ENCODE measurements at places on chromosomes 5 and 9.
A peak's percentile ranks its signal among the peaks of the same experiment; 100 is the strongest.

DNA sequence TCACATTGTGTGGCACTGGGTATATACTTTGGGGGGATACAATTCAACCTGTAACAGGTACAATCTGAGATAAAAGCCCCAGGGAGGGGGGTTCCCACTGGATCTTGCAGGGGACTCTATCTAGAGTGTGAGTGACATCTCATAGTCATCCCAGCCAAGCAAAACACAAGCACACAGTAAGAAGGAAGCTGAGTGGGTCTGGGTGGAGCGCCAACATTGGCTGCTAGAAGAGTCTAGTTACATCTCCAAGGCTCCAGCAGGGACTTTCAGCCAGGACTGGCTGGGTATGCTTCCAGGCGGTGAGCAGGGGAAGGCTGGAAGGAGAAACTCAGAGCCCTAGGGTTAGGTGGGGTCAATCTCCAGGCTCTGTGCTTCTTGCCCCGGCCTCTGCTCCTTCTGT is 53.0 kb downstream of the IL31RA start:
- no peak for DNase-seq

DNA sequence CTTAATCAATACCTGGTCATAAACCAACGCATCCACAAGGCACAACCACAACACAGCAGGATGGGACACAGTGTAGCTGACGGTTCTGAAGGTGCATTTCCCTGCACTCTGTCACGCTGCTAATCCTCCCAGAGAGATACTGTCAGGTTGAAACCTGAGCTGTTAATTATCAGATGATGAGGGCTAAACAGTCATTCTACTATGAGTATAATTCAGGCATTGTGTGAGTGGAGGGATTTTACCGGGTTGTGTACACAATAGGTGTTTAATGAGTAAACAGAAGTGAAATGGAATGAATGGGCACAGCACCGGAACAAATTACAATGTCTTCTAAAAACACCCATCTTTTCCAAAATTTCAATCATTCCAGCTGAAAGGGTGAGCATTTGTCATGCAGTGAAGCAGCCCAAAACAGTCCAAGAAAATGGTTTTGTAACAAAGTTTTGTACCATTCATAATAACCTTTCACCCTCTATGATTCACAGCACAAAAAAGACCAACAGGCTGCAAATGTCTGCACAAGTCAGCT is 71.5 kb downstream of the ABCA1 start:
- no peak for DNase-seq

- DNase-seq = no peak
Measured at GRCh38 chr5:31131381-31131891, 62.0 kb upstream of the CDH6 start.

DNA sequence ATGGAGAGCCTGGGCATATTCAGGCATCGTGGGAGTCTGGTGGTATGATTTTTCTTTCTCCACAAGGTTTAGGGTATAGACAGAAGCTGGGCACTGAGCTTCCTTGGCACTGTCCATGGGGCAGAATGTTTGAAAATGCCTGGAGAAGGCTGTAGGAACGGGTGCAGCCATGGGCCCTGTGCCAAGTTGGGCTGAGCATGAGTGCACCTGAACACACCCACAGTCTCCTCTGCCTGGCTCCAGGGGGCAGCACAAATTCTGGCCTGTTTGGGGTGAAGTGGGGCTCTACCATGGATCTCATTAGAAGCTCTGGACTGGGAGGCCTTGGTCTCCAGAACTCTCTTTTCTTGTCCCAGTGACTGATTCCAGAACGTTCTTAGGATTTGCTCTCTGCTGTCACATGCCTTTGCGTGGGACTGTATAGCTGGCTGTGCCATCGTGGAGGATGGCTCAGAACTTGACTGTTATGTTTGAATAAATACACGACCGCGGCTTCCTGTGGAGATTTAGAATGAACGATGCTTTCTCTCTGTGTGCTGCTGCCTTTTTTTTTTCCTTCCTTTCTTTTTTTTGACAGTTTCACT is 229.8 kb downstream of the FANCC start:
- DNase-seq = peak; percentile 37

DNA sequence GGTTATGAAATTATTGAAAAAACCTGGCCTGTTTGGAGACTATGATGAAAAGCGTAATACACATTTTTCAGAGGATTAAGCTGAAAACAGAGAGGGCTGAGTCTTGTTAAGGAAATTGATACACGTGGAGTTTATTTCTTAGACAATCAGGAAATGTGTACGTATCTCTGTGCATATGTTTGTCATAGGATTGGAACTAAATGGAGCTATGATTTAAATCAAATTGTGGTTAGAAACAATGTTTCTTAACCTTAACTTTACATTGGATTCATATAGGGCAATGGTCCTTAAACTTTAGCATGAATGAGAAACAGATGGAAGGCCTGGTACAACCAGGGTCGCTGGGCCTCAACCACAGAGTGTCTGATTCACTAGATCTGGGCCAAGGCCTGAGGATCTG is 451.6 kb downstream of the CDH18 start:
- no peak for DNase-seq

DNA sequence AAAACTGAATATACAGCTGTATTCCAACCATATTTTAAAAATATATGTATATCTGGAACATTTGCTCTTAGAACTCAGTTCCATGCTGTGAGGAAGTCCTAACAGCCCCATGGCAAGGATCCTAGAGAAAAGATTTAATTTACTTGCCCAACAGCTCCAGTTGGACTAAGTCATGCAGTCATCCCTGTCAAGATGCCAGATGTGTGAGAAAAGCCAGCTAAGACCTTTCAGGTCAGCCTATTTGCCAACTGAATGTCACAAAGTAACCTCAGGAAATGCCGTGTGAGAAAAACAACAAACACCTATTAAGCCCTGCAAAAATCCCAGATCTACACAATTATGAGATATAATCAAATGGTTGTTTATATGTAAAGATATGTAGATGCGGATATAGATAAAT is 416.3 kb downstream of the NR2F1-AS1 start:
- DNase-seq = no peak

DNA sequence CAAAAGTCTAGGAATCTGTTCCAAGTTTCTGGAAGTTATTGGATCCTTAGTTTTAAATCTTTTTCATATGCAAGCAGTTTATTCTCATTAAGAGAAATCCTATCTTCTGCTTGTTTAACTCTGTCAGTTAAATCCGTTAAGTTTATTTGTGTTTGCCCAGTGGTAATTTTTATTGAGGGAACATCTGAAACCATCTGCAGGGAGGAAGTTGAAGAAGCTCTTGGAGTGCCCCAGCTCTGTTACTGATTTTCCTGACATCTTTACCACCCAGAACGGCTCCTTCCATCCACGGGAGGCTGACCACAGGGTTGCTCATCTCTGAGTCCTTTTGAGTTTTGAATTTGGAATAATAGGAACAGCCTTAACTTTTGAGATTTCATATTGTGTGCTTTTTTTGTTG is 99.9 kb upstream of the ZNF618 start:
- DNase-seq = no peak

DNA sequence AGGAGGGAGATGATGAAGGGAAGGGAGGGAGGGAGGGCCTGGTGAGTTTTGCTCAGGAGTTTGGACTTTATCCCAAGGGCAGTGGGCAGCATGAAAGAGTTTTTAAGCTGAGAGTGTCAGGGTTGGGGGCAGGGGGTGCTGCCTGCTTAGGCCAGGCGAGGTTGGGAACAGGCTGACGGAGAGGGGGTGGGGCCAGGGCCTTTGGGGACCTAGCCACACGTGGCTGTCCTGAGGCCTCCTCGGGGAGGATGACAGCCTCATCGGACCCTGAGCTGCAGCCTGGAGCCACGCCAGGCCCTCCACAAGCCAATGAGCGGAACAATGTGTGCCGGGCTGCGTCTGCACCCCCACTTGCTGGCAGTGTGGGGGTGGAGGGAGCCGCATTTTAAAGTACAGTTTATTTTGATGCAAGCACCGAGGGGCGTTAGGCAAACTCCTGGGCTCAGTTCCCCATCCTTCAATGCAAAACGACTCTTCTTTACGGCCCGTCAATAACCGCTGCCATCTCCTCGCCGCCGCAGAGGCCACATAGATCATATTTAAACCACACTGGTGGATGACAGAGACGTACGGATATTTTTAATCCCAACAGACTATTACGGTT is 5.3 kb upstream of the RXRA start:
- DNase-seq = no peak

- DNase-seq = no peak
Measured at GRCh38 chr9:7653262-7653661, 146.3 kb downstream of the DMAC1 start.

GRCh38 chr5:173302546-173303155 is 25.6 kb downstream of the STC2 start:
- DNase-seq = no peak

- no peak for DNase-seq
Measured at GRCh38 chr9:94178927-94179326, 80.2 kb upstream of the ZNF169 start.

DNA sequence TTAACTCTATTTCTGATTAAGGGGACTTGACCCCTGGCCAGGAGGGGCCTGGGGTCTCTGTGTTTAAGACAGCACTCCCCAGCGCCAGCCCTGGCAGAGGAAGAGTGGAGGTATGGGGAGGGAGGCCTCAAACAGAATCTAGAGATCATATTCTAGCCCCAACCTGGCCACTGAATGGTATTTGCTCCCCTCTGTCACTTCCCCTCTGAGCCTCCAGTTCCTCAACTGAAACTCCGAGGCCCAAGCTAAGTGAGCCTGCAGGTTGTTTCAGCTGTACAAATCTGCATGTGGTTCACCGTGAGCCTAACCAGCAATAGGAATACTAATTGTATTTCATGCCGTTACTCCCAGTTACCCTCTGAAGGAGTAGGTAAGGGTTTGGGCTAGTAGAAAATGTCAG is 36.0 kb downstream of the ANP32B start:
- DNase-seq = no peak

DNA sequence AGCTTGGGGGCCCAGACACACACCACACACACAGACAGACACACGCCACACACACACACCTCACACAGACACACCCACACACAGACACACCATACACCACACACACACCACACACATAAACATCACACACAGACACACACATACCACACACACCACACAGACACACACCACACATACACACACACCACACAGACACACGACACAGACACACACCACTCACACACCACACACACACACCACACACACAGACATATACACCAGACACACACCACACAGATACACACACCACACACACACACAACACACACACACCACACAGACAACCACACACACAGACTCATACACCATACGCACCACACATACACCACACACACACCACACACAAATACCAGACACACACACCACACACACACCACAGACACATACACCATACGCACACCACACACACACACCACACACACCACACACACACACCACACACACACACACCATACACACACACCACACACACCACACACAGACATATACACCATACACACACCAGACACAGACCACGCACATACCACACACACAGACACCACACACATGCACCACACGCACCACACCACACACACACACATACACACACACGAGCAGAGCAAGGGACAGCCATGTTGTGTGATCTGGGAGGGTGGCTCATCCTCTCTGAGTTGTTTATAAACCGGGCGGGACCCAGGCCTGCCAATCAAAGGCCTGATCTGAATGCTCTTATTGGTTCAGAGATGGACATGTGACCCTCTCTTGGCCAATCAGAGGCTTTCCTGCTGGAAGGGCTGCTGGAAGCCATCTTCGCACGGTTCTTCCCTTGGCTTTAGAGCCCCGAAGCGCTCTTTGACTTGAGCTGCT is 148.3 kb downstream of the GAPVD1 start:
- peak; percentile 68 for DNase-seq

- no peak for DNase-seq
Measured at GRCh38 chr5:168286386-168286785, 5.1 kb upstream of the WWC1 start.

GRCh38 chr5:119801570-119801969 is 172.2 kb downstream of the FAM170A start:
- DNase-seq = no peak

DNA sequence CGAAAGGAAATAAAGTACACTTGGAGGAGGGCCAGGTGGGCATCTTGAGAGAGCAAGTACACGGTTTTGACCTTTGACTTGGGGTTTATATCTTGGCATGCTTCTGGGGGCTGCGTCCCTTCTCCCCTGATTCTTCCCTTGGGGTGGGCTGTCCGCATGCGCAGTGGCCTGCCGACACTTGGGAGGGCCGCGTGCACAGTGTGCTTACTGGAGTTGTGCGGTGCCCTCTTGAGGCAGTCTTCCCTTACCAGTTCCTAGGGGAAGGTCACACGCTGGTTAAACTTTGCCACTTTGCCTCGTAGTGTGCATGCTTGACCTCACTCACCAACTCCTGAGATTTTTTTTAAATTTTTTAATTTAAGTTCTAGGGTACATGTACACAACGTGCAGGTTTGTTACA is 4.3 kb upstream of the CLPTM1L start:
- no peak for DNase-seq

DNA sequence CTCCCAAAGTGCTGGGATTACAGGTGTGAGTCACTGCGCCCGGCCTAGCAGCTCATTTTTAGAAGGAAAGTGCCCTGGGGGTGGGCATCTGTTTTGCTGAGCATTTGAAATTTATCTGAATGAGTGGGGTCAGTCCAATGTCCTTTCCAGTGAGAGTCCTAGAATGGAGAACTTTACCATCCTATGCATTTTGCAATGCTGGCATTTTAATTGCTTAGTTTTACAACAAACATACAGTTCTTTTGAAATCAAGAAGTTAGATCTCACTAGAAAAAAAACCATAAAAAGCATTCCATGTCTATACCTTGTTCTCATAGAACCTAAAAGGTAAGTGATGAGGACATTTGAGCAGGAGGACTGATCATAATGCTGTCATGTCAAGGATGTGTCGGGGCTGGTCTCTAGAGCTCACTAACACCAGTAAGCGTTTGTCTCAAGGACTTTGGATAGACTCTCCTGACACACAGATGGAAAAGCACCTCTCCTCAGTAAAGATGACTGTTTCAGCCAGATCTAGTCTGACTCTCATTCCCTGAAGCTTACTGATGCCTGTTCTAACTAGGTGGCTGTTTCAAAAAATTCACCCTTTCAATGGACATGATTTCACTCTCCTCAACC is 83.9 kb downstream of the DCP2 start:
- no peak for DNase-seq

DNA sequence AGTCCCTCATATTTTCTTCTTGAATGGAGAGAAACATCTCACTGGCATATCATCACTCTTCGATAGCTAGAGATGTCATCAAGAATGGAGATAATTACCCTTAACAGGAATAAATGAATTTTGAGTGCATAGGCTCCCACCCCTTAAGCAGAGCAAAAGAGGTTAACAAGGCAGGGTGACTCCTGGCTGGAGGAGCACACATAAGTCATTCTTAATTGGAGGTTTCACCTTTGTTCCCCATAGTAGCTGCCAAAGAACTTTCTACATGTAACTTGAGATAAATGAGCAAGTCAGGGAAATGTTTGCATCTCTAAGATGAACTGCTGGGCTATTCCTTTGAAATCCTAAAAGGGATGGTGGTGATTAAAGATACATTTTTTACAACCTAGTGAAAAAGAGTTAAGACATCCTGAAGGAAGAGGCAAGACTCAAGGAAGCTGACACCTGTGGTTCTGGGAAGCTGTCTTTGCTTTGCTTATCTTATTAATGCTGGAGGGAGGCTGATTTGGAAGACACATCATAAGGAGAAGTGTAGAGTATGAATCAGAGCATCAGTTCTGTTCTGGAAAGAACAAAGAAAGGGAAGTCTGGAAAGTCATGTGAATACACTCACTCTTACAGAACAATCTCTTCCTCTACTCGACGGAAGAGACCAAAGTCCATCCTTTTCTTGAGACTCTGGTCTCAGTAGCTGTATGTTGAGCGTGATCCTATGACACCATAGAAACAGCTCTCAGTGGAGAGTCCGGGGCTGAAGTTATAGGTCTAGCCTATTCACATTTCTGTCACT is 326.3 kb downstream of the OSTF1 start:
- DNase-seq = no peak

Data from activated effector memory CD4-positive, alpha-beta T cell treated with anti-CD3 and anti-CD28 coated beads, Interleukin-2, amount 50 U/mL, for 16 hours (primary cell).